Effector memory CD8-positive, alpha-beta T cell (primary cell): ENCODE measurements at places on chromosomes 11 and 22.
A peak's percentile ranks its signal among the peaks of the same experiment; 100 is the strongest.

DNA sequence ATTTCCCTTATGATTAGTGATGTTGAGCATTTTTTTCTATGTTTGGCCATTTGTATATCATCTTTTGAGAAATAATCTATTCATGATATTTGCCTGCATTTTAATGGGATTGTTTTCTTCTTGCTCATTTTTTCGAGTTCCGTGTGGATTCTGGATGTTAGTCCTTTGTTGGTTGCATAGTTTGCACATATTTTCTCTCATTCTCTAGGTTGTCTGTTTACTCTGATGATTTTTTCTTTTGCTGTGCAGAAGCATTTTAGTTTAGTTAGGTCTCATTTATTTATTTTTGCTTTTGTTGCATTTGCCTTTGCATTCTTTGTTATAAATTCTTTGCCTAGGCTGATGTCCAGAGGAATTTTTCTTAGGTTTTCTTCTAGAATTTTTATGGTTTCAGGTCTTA is 87.3 kb downstream of the METTL15 start:
- no peak for DNase-seq

GRCh38 chr11:32033491-32033890 is 57.4 kb upstream of the RCN1 start:
- DNase-seq: no peak

DNA sequence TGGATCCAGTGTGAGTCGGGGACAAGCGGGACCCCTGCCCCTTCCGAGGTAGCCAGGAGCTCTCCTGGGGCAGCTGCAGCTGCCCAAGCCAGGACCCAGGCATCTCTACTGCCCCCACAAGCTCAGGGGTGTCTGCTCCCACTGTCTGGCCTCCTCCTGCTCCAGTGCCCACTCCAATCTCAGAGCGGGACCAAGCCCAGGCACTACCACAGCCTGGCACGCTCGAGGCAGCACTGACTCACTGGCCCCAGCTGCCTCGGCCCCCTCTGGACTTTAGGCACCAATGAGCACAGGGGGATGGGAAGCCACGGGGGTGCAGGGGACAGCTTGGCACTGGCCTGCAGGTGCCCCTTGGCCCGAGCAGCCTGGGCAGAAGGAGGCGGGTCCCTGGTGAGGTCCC is 8.2 kb downstream of the IL2RB start:
- DNase-seq: no peak

DNA sequence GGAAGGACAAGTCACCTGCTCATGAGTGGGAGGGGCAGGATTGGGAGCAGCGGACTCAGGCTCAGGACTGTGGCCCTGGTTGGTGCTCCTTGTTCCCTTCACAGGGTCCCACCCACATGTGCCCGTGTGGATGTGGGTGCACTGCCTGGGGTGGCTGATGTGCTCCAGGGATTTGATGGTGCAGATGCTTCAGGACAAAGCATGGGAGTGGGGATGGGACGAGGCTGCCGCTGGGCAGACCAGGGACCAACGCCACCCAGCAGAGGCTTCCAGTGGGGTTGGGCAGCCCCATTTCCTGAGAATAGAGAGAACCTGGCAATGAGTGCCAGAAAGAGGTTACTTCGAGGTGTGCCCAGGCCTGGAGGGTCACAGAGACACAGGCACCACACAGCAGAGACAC is 65.5 kb upstream of the IGLL5 start:
- DNase-seq: no peak

- no peak for DNase-seq
Observed at GRCh38 chr11:115922876-115923275, 418.7 kb upstream of the CADM1 start.

- no peak for DNase-seq
Observed at GRCh38 chr22:39087881-39088684, 9.0 kb upstream of the APOBEC3H start.

- DNase-seq: peak; percentile 83
Observed at GRCh38 chr22:50526108-50526833, 873 bp upstream of the SCO2 start.

DNA sequence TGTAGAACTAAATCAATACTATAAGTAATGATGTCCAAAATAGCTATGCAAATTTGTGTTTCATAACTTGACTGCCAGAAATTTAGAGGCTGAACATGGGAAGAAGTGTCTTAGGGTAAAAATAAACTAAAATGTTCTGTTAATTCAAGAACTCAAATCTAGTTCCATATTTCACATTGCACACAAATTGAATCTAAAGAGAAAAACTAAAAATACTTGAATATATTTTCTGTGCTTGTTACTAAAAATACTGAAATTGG is 43.5 kb downstream of the FANCF start:
- no peak for DNase-seq

- DNase-seq: no peak
Observed at GRCh38 chr22:43754176-43754575, 57.9 kb downstream of the EFCAB6 start.

GRCh38 chr11:469684-470560 is 19.8 kb downstream of the PTDSS2 start:
- DNase-seq: no peak

- no peak for DNase-seq
Observed at GRCh38 chr11:111554532-111554931, 14.0 kb downstream of the LAYN start.

DNA sequence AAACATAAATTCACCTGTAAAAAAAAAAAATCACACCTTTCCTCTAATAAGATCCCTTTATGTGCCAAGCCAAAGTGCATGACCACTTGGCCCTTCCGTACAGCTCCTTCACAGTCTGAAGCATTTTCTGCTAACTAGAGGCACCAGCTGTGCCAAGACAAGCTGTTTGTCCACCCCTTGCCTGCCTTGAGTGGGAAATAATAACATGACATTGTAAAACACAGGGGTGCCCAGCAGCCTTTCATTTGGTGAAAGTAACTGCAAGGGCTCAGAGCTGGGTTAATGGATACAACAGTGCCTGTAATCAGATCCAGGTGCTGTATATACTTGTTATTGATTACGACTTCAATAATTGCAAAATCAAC is 59.2 kb downstream of the DDIAS start:
- no peak for DNase-seq

GRCh38 chr22:18997306-18997924 is 61.3 kb upstream of the PRODH start:
- DNase-seq: no peak

- no peak for DNase-seq
Observed at GRCh38 chr11:46978005-46978491, 41.5 kb downstream of the CSTPP1 start.

DNA sequence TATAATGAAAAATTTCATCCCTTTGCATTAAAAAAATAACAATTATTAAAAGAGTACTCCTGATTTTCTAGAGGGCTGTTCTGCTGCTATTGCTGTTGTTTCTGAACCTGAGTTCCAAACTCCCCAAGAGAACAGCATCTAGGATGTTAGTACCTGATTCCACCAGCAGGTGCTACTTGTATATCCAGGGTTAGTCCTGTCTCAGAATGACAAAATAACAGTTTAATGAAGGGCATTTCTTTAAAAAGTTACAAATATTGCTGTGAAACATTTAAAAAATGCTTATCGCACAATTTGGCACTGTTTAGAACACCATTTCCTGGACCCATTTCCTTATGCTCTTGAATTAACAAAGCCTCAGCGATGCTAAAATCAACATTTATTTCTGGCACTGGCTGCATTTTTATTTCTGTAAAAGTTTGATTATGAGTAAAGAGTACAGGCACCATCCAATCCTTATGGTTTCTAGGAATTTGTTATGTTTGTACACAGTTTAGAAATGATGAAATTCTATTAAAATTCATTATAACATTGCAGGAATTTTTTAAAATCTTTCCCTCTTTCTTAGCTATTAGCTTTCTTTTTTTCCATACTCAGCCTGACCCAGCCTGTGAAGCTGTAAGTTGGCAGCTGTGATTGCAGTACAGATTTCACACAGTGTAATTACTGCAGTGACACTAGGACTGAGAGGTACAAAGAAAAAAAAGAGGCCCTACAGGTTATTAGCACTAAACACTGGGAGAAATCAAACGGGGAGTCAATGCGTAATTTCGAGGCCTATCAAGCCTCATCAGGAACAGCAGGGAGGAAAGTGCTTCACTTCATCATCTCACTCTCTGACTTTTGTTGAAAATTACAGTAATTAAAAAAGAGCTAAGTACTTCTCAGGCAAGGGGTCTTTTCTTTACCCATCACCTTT is 208.8 kb downstream of the DCDC1 start:
- no peak for DNase-seq

DNA sequence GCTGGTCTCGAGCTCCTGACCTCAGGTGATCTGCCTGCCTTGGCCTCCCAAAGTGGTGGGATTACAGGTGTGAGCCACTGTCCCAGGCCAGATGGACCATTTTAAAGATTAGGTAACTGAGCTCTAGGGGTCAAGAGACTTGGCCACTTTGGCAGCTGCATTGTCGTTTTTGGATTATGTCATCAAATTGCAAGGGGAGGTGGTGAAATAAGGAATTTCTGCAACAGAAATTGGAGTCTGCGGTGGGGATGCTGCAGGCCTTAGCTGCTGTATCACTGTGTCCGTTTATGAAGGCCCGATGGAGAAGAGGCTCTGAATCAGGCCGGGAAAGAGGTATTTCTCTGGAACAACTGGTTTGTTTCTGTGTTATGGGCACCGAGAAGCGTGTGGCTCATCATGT is 34.6 kb downstream of the PTPRJ start:
- no peak for DNase-seq

GRCh38 chr11:128465531-128465930 is 121.8 kb downstream of the ETS1 start:
- no peak for DNase-seq

DNA sequence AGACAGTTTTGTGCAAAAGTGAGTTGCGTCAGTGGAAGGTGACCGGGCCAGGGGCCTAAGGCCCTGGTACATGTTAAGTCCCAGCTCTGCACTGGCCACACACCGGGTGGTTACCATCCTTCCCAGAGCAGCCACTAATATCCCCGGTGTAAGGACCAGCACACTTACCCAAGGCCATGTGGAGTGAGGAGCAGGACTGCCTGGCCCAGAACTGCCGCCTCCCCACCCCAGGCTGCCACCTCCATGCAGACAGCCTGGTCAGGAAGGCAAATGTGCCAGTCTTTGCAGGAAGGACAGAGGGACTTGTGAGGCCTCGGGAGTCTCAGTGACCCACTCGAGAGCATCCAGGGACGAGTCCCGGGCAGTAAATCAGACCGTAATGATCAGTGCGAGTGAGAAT is 102.9 kb downstream of the MORC2 start:
- no peak for DNase-seq

- no peak for DNase-seq
Observed at GRCh38 chr11:87046824-87047223, 9.1 kb downstream of the TMEM135 start.

DNA sequence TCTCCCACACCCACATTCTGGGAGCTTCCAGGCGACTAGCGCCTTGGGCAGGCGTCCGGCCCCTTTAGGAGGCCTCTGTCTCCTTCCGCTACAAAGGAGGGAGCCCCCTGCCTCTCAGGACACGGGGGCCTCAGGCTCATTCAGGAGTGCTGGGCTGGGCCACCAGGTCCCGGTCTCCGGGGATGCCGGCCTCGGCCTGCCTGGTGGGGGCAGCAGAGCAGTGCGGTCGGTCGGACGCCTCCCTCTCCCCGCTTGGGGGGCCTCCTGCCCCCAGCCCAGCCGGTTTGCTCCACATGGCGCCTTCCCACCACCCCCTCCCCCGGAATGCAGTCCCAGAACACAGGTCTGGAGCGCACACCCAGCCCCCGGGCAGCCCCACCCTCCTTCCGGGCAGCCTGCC is 21.9 kb downstream of the MRPL23 start:
- DNase-seq: no peak

DNA sequence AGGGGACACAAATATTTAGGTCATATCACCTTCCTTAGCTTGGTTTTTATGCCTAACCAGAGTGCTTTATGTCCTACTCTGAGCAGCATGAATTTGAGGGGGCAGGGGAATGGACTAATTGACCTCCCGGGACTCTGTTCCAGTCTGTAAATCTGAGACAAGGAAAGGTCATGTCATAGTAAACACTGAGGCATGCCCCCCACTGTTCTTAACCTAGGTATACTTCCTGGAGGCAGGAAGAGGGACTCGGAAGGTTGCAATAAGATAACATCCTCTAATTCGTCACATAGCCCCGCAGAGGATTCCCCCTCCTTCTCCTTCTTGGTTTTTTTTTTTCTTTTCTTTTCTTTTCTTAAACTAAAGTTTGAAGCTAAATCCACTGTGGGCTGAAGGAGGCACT is 540.3 kb upstream of the CADM1 start:
- DNase-seq: no peak

- DNase-seq: peak; percentile 27
Observed at GRCh38 chr11:119206511-119207414, 624 bp downstream of the CBL start.

DNA sequence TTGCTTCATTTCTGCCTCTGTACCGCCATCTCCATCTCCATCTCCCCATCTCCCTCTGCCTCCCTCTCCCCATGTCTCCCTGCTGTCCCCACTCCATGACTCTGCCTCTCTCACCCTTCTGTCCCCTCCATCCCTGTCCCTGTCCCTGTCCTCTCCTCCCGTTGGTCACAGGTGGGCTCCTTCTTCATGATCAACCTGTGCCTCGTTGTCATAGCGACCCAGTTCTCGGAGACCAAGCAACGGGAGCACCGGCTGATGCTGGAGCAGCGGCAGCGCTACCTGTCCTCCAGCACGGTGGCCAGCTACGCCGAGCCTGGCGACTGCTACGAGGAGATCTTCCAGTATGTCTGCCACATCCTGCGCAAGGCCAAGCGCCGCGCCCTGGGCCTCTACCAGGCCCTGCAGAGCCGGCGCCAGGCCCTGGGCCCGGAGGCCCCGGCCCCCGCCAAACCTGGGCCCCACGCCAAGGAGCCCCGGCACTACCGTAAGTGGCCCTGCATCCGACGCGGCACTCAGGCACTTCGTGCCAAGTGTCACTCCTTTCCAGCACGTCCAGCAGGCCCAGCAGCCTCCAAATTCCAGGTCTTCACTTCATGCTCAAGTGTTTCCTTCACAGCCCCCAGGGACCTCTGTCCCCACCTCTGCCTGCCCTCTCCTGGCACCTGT is 76.0 kb downstream of the CACNA1I start:
- no peak for DNase-seq

- DNase-seq: no peak
Observed at GRCh38 chr11:94134651-94135512, 6.2 kb downstream of the PANX1 start.

DNA sequence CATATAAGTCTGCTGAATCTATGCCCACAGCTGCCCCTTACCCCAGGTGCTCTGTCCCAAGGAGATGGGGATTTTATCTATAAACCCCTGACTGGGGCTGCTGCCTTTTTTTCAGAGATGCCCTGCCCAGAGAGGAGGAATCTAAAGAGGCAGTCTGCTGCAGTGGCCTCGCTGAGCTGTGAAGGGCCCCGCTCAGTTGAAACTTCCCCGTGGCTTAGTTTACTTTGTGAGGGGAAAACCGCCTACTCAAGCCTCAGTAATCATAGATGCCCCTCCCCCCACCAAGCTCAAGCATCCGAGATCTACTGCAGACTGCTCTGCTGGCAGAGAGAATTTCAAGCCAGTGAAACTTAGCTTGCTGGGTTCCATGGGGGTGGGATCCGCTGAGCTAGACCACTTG is 7.4 kb upstream of the SCGB1D4 start:
- DNase-seq: no peak

GRCh38 chr11:86458294-86459001 is 83.8 kb downstream of the CCDC81 start:
- DNase-seq: no peak
